T-helper 22 cell (primary cell): ENCODE measurements at places on chromosomes 4 and X.

- no peak for DNase-seq
Observed at GRCh38 chr4:154399259-154399974, 92.2 kb downstream of the DCHS2 start.

DNA sequence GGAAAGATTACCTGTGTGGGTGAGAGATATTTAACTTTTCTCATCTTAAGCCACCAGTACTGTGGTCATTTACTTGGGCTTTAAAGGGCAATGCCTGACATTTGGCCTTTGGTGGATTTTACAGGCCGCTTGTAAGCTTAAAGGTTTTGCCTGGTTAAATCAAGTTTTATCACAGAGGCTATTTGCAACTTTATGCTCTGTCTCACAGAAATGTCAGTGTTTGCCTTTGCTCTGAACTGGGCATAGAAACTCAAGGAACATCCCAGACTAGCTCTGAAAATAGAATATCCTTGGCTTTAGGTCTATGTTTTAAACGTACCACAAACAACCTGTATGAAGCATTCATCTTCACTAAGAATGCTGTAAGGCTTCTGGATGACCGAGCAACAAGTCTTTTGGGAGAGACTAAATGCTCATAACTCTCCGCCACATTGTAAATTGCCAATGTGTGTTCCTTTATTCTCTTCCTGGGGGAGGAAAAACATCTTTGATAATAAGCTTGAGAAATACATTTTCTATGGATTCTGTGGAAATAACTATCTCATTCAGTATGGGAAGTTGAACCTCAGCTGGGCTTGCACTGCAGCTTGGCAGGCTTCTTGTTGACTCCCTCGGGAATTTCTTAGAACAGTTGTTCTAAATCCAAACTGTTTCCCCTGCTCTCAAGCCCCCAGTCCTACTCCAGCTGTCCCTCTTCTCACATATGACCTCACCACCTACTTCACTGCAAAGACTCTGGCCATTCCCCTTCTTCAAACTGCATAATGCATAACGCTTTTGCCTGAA is 105.8 kb upstream of the WDR44 start:
- no peak for DNase-seq

GRCh38 chrX:9466736-9467135 is 1.9 kb downstream of the TBL1X start:
- DNase-seq, result no peak

DNA sequence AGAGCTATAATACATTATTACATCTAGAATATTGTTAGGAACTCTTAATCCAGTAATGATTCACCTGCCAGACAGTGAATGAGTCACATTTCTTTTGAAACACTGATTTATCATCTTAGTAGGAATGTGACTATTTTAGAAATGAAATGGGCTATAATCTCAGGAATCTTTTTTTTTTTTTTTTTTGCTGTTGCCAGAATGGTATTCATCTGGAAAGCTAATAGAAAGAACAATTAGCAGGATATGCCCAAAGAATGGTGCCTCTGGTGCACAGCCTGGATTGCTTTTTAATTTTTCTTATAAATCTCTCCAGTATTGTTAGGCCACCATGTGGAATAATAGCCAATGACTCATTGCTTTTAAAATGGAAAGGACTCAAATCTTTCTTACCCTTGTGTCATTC is 181.1 kb upstream of the SMIM31 start:
- DNase-seq, result no peak

DNA sequence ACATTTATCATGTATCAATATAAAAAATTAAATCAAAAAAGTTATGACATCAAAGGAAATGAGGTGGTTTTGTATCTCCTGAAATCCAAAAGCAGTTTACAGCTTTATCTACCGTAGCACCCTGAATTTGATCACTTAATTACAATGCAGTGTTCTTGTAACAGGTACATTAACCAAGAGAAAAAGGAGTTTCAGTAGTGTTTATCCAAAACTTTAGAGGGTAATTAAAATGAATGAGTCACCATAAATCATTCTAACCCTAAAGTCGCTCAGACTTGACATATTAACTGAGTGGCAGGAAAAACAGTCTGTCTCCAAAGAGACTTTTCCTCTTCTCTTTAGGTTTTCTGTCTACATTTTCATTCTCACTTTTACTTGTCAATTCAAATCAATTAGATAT is 907.6 kb upstream of the EPHA5 start:
- no peak for DNase-seq

DNA sequence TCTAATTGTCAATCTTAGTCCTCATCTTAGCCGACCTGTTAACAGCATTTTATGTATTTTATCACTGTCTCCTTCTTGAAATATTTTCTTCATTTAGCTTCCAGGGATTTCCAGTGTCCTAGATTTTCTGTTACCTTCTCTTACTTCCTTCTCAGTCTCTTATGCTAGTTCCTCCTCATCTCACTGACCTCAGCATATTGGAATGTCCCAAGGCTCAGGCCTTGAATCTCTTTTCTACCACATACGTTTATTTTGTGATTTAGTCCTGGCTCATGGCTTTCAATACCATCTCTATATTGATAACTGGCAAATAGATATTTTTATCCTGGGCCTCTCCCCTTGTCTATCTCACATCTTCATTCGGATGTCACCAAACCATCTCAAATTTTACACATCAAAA is 61.1 kb downstream of the IQCM start:
- DNase-seq, result no peak

- DNase-seq, result no peak
Observed at GRCh38 chr4:71540749-71541269, 202.0 kb downstream of the SLC4A4 start.
